ENCODE measurements at places on chromosomes 12 and 14.

DNA sequence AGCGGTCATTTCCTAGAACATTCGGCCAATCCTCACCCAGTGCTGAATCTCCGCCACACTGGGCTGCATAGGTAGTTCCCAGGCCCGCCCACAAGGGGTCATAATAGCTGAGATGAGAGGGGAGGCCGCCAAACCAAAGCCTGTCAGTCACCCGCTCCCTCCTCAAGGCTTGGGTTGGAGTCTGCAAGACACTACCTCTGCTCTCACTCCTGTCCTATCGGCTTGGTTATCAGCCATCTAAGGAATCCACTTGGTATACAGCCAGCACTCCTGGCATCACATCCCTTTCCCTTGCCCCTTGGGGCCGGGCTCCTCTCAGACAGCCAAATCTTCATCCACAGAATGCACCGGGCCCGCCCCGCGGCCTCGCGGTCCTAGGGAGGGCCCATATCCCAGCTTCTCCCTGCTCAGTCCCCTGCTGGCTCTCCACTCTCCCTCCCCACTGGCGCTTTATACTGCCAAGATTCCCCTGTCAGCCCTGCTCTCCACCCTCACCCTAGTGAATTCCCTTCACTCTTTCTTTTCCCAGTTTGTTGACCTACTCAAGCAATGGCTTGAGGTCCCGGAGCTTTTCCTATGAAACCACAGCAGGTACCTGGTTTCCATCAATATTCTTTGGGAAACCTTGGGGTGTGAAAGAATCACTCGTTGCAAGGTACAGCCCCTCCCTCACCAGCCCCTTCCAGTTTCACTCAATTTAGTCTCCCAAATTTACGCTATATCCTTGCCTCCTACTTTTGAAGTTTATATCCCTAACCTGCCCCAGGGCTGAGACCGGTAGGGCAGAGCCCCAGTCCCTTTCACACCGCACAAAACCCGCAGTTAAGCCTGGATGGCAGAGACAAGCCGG is 1.4 kb downstream of the IFFO1 start:
- DNase-seq: peak; percentile 90

DNA sequence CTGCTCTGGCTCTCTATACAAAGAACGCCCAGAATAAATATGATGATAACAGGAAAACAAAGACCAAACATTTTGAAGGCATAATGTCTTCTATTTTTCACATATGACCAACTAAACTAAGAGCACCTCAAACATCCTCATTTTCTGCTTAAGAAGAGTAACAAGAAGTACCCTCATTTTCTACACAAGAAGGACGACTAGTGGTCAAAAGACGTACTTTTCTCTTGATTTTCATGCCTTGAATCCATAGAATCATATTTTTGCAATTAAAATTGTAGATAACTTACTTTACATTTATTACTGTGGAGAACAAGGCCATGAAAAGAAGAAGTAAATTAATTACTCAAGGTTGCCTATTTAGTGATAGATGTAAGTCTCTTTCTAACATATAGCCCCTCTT is 358.6 kb downstream of the DUSP6 start:
- DNase-seq: peak; percentile 50

GRCh38 chr14:96895658-96896271 is 98.6 kb downstream of the VRK1 start:
- DNase-seq: no peak

GRCh38 chr12:120961604-120962531 is 16.5 kb upstream of the HNF1A start:
- DNase-seq: no peak

DNA sequence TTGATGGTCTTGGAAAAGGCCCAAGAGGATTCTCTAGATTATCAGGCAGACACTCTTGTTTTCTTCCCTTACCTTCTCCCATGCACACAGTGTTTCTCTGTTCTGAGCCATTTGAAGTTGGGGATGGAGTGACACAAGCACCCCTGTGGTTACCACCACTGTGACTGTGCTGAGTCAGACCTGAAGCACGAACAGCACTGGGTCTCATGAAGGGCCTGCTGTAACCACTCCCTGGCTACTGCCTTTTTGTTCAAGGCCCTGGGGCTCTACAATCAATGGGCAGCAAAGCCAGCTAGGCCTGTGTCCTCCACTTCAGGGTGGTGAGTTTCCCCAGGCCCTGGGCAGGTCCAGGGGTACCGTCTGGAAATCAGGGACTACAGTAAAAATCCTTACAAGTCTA is 65.5 kb downstream of the TSPAN8 start:
- no peak for DNase-seq

- DNase-seq: no peak
These were observed 25.4 kb downstream of the FGF6 start for GRCh38 chr12:4420138-4420670.

DNA sequence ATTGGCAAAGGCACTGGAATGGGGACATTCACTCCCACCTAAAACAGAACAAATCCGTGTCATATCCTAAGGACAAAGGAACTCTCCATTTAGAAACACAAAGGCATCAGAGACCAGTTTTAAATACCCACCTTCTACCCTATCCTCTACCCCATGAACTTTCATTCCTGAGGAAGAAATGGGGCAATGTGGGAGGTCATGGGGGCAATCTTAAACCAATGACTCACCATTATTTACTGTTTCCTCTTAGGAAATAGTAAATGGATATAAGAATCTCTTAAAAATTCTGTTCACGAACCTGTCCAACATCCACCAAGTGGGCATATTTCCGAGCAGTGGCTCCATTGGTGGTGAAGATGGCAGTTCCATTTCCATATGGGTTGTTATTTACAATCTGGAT is 19.4 kb downstream of the ALDH6A1 start:
- no peak for DNase-seq

- DNase-seq: no peak
These were observed 47.5 kb downstream of the CD163L1 start for GRCh38 chr12:7396418-7396817.

GRCh38 chr12:102407776-102408486 is 72.4 kb downstream of the IGF1 start:
- DNase-seq: no peak

GRCh38 chr12:52949413-52950331 is 754 bp downstream of the KRT18 start:
- DNase-seq: no peak

GRCh38 chr14:85315733-85316290 is 214.1 kb upstream of the FLRT2 start:
- DNase-seq: no peak

DNA sequence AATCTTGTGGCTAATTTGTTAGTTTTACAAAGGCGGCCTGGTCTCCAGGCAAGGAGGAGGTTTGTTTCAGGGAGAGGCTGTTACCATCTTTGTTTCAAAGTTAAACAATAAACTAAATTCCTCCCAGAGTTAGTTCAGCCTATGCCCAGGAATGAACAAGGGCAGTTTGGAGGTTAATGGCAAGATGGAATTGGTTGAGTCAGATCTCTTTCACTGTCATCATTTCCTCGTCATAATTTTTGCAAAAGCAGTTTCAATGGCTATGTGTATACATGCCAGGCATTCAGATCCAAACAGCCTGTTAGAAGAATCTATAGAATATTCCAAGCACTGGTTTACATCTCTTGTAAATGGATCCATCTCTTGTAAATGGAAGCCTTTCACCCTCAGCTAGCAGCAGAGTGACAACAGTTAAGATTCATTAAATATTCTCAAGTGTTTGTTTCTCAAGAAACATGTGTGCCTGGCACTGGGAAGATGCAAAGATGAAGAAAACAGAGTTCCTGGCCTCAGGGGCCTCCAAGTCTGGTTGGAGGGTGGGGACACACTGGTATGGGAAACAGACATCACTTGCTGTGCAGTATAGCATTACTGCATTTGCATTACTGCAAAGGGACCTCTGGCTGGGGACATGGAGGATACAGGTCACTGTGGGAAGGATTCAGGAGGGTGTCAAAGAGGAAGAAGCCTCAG is 65.8 kb downstream of the RIN3 start:
- no peak for DNase-seq

GRCh38 chr14:90255871-90256270 is 482 bp upstream of the PSMC1 start:
- DNase-seq: no peak

DNA sequence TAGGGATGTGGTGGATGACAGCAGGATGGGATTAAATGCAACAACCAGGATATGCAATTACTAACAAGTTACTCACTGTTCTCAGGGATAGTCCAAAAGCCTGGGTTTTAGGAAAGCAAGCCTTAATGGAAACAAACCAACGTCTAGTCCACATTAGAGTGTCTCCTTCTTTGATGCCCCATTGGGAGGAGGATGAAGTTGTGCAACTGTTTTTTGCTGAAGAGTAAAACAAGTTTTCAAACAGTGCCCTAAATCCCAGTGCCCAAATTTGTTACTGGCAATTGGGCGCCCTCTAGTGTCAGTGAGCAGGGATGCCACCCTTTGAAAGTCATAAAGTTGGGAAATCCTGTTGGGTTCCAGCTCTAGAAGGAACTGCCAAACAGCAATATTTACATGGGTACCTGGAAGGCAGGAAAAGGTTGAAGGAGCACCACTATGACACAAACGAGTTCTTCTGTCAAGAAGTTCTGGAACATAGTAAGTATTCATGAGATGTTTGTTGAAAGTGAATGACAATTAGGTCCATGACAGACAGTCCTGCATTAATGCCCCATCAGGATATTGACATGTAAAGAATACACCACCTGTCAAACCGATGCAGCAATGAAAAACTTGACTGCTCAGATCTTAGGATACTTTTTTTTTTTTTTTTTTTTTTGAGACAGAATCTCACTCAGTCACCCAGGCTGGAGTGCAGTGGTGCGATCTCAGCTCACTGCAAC is 11.1 kb upstream of the DPF3 start:
- peak; percentile 49 for DNase-seq

GRCh38 chr12:108029051-108029835 is 99.8 kb upstream of the WSCD2 start:
- DNase-seq: no peak

DNA sequence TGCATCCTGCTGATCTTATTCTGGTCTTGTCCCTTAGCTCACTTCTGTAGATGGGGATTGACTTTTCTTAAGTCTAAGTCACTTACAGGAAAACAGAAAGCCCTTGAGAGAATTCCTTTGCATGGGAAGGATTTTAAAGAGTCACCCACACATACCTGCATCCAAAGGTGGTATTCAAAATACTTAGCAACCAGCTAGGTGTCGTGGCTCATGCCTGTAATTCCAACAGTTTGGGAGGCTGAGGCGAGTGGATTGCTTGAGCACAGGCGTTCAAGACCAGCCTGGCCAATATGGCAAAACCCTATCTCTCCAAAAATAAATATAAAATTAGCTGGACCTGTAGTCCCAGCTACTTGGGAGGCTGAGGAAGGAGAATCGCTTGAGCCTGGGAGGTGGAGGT is 14.2 kb downstream of the FGF6 start:
- DNase-seq: no peak

DNA sequence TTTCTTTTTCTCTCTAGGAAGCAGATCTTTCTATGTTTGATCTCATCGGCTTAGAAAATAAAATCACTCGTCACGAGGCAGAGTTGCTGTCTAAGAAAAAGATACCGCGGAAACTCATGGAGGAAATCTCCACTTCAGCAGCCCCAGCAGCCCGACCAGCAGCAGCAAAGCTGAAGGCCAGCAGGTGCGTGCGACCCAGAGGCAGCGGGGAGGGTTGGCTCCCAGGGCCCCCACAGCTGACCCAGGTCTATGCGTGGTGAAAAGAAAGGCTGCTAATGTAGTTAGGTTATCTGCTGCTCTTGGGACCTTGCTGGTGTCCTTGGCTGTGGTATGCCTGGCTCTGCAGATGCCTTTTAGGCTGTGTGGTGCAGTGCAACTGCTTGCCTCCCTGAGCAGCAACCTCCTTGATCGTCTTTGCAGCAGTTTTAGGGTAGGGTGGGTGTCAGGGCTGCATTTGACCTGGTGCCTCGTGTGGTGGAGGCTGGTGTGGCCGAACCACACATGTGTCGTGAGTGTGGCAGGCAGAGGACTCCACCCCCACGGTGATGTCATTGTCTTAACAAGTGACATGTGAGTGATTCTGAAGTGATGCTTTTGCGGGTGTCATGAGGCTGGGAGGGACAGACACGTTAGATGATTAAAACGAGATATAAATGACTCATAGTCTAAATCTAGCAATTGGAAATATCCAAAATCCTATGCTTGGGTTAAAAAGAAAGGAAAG is 68.6 kb downstream of the EP400 start:
- DNase-seq: no peak

GRCh38 chr14:51774209-51774608 is 86.2 kb upstream of the GNG2 start:
- DNase-seq: no peak

DNA sequence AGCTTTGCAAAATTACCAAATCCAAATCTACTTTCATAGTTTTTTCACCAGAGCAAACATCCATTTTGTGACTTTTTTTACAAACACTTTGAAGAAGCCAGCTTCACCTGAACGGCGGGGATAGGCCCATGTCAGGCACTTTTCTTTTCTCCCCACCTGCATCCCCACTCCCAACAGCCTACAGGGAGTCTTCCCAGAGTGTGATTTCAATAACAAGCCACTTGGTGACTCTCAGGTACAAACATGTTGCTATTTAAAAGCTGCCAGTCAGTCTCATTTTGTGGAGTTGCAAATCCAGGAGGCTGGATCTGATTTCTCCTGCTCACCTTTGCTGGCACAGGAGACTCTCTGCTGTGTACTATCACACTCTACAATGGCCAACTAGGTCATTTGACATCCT is 285.5 kb downstream of the KCNH5 start:
- DNase-seq: no peak

DNA sequence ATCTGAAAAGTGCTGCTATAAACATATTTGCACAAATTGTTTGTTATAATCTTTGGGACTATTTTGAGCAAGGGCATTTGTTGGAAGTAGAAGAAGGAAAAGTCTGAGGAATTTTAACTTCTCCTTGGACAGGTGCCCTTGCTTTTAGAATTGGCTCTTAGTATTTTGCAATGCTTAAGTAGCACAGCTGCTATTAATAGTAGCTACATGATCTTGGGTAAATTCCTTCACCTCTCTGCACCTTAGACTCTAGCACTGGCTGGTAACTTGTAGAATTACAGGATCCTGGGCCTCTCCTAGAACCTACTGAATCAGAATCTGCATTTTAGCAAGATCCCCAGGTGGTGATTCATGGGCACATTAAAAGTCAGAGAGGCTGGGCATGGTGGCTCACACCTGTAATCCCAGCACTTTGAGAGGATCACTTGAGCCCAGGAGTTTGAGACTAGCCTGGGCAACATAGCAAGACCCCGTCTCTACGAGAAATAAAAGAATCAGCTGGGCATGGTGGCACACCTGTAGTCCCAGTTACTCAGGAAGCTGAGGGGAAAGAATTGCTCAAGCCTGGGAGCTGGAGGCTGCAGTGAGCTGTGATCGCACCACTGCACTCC is 10.8 kb upstream of the TMEM120B start:
- DNase-seq: no peak

GRCh38 chr14:55807053-55807880 is 227.3 kb downstream of the KTN1 start:
- no peak for DNase-seq

GRCh38 chr12:119500209-119500608 is 93.4 kb upstream of the TMEM233 start:
- DNase-seq: no peak

GRCh38 chr12:91053951-91054715 is 3.7 kb downstream of the KERA start:
- DNase-seq: no peak

GRCh38 chr14:59125156-59125555 is 63.3 kb upstream of the DAAM1 start:
- DNase-seq: no peak

Measured in SK-N-DZ (cell line).